ENCODE measurements at places on chromosomes 16 and 17. TPM values are rescaled to one million over a fixed set of nuclear protein-coding genes. Genes with fewer than 3 reads are reported as not detected.

GRCh38 chr16:20303012-20303411 is 24.3 kb downstream of the GP2 start:
- no peak for DNase-seq
- no peak overlapping the region for H3K27ac ChIP-seq
- H3K36me3 ChIP-seq: no peaks in the 10 kb centered on the region
- no peaks in the 10 kb centered on the region for H3K4me1 ChIP-seq
- H3K4me3 ChIP-seq: no peak overlapping the region

- H3K4me3 ChIP-seq: no peak overlapping the region
- DNase-seq: no peak
- no peaks in the 10 kb centered on the region for H3K4me1 ChIP-seq
- H3K36me3 ChIP-seq: no peaks in the 10 kb centered on the region
These were observed 1554.6 kb downstream of the CDH8 start for GRCh38 chr16:60481591-60481990.

DNA sequence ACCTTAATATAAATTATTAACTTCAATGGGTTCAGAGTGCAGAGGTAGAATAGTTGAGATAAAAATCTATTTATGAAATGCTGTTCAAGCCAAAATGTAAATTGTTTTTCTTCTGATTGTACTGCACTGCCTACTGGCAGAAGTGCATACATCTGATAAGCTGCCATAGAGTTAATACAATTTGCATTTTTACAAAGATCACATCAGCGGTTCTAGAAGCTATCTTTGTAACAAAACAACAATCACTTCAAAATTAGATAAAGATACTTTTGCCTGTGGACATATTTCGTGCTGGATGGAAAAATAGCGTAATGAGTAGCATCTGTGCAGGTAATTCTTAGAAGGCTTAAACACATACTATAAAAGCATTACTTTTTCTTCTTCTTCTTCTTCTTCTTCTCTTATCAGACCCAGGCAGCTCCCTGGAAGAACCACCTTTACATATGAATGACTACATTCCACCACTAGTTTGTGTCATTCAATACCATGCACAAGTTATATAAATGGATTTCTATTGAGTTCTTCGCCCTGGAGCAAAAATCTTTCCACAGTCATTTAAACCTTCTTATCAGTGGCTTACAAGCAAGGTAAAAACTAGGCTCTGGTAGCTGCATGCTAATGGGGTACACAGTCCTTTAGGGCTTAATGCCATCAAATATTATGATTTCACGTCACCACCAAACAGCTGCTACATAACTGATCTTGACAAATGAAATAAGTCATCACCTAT is 47.0 kb downstream of the SYNRG start:
- no peaks in the 10 kb centered on the region for H3K27me3 ChIP-seq
- peaks cover 11% of the 10 kb centered on the region for H3K36me3 ChIP-seq
- H3K4me3 ChIP-seq: no peak overlapping the region
- no peak for DNase-seq
- no peak overlapping the region for H3K27ac ChIP-seq
- peaks cover 9% of the 10 kb centered on the region for H3K4me1 ChIP-seq

DNA sequence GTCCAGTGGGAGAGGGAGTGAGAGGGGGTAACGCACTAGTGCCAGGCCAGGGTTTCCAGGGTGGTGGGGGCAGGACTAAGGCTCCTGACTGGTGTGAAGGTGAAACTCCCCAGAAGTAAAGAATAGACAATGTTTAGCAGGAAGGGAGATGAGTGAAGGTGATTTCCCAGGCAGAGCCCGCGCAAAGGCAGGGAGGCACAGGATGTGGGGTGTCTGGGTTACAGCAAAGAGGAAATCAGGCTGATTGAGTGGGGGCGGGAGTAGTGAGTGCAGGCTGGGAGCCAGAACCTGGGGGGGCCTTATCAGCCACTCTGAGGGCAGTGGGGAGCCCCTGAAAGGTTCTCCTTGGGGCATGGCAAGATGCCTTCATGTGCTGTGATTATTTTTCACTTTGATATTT is 167.5 kb downstream of the UTP18 start:
- peak; percentile 73 for DNase-seq
- peaks cover 22% of the 10 kb centered on the region for H3K4me1 ChIP-seq
- peak overlapping the region; percentile 93 for H3K27ac ChIP-seq
- no peaks in the 10 kb centered on the region for H3K27me3 ChIP-seq
- no peaks in the 10 kb centered on the region for H3K36me3 ChIP-seq

GRCh38 chr17:80476877-80477646 is 655 bp upstream of the NPTX1 start:
- peaks cover 40% of the 10 kb centered on the region for H3K27me3 ChIP-seq
- no peak overlapping the region for H3K27ac ChIP-seq
- H3K4me3 ChIP-seq: no peak overlapping the region
- H3K36me3 ChIP-seq: peaks cover 5% of the 10 kb centered on the region
- peaks cover 29% of the 10 kb centered on the region for H3K4me1 ChIP-seq

- H3K36me3 ChIP-seq: no peaks in the 10 kb centered on the region
- no peak overlapping the region for H3K4me3 ChIP-seq
- H3K27ac ChIP-seq: no peak overlapping the region
- peaks cover 14% of the 10 kb centered on the region for H3K4me1 ChIP-seq
These were observed 55.9 kb downstream of the MFSD11 start for GRCh38 chr17:76793775-76794174.

The UBTF gene
- total RNA-seq: 362 TPM

DNA sequence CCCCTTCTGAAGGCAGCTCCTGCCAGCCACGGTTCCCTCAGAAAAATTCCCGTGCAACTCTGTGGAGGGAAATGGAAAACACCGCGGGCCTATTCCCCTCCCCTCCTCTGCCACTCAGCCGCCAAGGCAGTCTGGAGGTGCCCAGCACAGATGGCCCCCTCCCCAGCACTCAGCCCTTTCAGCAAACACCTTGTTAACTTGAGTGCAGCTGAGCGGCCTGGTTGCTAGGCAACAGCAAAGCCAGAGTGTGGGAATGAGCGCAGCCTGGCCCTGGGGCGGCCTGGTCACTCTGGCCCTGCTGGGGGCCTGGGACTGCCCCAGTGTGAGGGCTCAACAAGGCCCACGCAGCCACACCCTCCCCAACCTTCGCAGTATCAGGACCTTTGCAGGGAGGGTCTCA is 32.8 kb downstream of the CACNA1G start:
- no peak overlapping the region for H3K27ac ChIP-seq
- no peak overlapping the region for H3K4me3 ChIP-seq
- H3K27me3 ChIP-seq: no peaks in the 10 kb centered on the region
- DNase-seq: no peak
- H3K36me3 ChIP-seq: no peaks in the 10 kb centered on the region

DNA sequence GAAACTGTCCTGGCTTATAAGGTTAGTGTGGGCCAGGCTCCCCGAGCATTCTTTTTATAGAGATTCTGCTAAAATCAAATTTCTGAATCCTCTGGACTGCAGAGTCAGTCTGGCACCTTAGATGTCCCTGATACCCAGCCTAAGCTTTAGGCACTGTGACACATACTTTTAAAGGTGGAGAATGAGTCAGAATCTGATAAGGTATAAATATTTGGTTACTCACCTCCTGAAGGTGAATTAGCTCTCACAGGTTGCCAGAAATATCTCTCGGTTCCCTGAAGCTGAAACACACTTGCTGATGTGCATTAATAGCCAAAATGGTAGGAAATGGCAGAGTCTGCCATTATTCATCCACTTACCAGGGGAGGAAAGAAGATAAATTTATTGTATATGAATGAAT is 446.9 kb downstream of the UTP18 start:
- H3K36me3 ChIP-seq: no peaks in the 10 kb centered on the region
- H3K27ac ChIP-seq: no peak overlapping the region
- peaks cover 20% of the 10 kb centered on the region for H3K27me3 ChIP-seq
- DNase-seq: no peak
- no peaks in the 10 kb centered on the region for H3K4me1 ChIP-seq

The OR2C1 gene
- total RNA-seq: not detected

The IGF2BP1 gene
- total RNA-seq: not detected

DNA sequence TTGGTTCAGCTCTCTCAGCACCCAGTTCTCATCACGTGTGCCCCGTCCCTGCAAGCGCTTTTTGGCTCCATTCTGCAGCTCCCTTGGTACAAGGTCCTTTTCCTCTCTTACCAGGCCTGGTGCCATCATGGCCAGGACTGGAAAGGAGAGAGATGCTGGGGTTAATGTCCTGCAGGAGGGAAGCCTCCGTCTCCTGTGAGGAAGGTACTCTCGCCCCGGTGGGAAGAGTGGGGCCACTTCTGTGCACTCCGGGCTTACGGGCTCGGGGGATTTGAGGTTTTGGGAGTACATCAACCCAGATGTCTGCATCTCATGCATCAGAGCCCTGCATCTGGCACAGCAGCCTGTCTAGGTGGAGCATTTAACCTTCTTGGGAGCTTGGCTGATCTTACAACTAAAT is 10.1 kb downstream of the CTRB2 start:
- no peak overlapping the region for H3K27ac ChIP-seq
- no peak overlapping the region for H3K4me3 ChIP-seq
- peaks cover 18% of the 10 kb centered on the region for H3K4me1 ChIP-seq
- no peaks in the 10 kb centered on the region for H3K36me3 ChIP-seq

DNA sequence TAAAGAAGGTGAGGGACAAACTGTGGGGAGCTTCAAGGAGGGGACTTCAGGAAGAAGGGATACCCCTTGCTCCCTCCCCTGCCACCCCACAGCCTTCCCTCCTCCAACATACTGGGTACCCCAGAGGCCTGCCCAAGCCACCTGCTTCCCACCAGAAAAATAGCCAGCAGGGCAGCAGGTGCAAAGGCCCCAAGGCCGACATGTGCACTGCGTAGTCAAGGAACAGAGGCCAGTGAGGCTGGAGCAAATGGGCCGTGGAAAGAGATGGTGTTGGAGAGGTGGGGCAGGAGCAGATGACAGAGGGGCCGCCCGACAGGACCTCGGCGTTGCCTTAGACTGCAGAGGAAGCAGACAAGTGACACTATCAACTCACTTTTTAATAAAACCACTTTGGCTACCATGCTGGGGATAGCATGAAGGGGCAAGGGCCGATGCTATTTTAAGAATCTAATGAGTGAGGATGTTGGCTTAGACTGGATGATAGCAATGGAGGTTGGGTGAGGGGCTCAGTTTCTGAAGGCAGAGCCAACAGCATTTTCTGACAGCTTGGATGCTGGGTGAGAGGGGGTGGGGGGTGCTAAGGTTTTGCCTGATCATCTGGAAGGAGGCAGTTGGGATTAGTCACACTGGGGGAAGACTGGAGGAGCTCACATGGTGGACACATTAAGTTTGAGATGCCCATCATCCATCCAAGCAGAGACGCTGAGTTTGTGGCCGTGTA is 72.8 kb upstream of the TOB1 start:
- H3K36me3 ChIP-seq: no peaks in the 10 kb centered on the region
- H3K27me3 ChIP-seq: no peaks in the 10 kb centered on the region
- no peak overlapping the region for H3K4me3 ChIP-seq
- DNase-seq: no peak
- peak overlapping the region; percentile 85 for H3K27ac ChIP-seq

- no peak for DNase-seq
- no peak overlapping the region for H3K27ac ChIP-seq
- no peaks in the 10 kb centered on the region for H3K4me1 ChIP-seq
- no peaks in the 10 kb centered on the region for H3K27me3 ChIP-seq
- H3K36me3 ChIP-seq: no peaks in the 10 kb centered on the region
These were observed 80.5 kb downstream of the TEX14 start for GRCh38 chr17:58611331-58611730.

DNA sequence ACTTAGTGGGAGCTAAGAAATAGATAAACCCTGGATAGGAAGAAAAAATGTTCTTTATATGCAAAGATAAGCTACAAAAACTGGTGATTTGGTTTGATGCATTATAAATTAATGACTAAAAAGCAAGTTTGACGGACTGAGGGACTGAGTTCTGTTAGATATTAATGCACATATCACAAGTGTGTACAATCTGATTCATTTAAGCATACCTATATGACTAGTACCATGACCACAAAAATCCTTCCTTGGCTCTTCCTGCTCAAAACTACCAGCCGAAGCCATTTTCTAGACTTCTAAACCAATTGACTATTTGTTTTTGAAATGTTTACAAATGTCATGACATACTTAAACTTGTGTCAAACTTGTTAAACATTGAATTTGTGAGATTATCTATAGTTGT is 374.5 kb upstream of the MON1B start:
- no peak for DNase-seq
- H3K36me3 ChIP-seq: no peaks in the 10 kb centered on the region
- H3K27ac ChIP-seq: no peak overlapping the region
- H3K4me1 ChIP-seq: no peaks in the 10 kb centered on the region
- H3K4me3 ChIP-seq: no peak overlapping the region

The ATP2A1 gene
- total RNA-seq: 1.2 TPM

GRCh38 chr16:76946879-76947278 is 244.1 kb upstream of the MON1B start:
- no peak for DNase-seq
- no peaks in the 10 kb centered on the region for H3K27me3 ChIP-seq
- peaks cover 5% of the 10 kb centered on the region for H3K36me3 ChIP-seq
- H3K4me3 ChIP-seq: no peak overlapping the region
- H3K4me1 ChIP-seq: no peaks in the 10 kb centered on the region

DNA sequence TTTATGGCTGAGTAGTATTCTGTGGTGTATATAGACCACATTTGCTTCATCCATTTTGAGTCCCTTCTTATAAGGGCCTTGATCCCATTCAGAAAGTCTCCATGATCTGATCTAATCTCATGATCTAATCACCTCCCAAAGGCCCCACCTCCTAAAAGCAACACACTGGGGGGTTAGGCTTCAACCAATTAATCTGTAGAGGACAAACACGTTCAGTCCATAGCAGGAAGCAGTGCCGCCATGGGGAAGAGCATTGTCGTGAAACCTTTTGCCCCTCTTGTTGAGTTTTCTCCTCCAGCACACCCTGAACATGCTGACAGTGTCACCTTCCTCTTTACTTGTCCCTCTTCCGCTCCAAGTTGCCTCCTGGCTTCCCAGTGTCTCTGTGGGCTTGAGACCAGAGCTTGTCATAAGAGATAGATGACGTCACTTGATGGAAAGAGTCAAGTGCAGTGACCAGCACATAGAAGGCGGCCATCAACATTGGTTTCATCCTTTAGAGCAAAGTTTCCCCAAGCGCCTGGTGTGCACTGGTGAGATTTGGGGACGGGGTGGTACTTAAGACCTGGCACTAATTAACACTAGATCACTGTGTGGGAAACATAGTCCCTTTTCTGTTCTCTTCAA is 74.1 kb downstream of the PRKCB start:
- H3K4me1 ChIP-seq: peaks cover 85% of the 10 kb centered on the region
- no peak overlapping the region for H3K4me3 ChIP-seq
- H3K36me3 ChIP-seq: peaks cover 2% of the 10 kb centered on the region
- H3K27me3 ChIP-seq: no peaks in the 10 kb centered on the region

Data from naive thymus-derived CD8-positive, alpha-beta T cell (primary cell).